Hepatocyte (in vitro differentiated cells): ENCODE measurements at places on chromosomes 13 and 19.

DNA sequence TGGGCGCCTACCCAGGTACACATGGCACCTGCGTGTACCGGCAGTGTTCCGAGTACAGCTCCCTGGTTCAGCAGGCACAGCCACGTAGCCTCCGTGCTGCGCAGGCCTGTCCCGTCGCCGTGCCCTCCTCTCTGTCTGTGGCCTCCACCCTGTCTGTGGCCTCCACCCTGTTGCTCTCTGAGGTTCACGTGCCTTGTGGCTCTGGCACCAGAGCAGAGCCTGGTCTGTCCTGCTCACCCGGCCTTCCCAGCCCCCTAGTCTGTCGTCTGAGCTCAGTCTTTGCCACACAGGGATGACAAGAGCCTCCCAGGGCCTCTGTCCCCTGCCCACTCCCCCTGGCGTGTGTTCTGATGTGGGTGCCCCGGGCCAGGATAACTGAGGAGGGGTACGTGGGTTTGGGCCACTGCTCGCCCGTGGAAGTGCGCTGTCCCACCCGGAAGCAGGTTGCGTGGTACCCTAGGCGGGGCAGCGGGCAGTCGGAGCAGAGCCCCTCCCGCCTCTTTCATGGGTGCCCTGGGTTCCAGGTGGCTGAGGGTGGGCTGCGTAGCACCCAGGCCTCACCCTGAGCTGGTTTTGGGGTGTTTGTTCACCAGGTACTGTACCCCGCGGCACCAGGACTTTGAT, 71.7 kb downstream of the KDM4B start:
- DNase-seq: no peak

- no peak for DNase-seq
These were observed 128.2 kb downstream of the TBC1D4 start for GRCh38 chr13:75353781-75354193.

- DNase-seq: no peak
These were observed 143.2 kb upstream of the ZNF507 start for GRCh38 chr19:32202244-32202643.

DNA sequence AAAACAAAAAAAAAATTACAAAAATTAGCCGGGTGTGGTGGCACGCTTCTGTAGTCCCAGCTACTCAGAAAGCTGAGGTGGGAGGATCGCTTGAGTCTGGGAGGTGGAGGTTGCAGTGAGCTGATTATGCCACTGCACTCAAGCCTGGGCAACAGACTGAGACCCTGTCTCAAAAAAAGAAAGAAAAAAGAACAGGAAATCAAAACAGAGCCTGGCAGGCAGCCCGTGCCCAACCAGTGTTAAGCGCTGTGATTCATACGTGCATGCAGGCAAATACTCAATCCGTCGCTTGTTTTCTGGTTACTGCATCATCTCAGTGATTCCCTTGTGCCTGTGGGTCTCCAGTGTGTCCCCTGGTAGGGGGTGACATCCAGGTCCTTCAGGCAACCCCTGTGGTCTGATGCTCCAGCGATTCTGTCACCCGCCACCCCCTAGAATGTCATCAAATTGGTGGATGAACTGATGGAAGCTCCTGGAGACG, 18.1 kb downstream of the DDX39A start:
- no peak for DNase-seq

DNA sequence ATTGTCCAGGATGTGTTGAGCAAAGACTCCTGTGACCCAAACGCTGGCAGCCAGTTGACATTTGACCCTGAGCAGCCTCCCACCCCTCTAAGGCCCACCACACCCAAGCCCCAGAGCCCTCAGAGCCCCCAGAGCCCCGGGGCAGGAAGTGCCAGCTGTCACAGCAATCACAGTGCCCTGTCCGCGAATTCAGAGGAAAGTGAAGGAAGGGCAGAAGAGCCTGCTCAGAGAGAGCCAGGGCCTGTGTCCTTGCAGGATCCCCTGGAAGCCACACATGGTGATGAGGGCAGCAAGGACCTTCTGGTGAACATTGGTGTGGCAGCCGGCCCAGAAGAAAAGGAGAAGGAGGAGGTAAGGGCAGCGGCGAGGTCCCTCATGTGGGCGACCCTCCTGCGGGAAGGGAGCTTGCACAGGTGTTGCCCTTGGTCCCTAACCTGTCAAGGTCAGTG, 63.7 kb downstream of the SPATA13 start:
- no peak for DNase-seq

- no peak for DNase-seq
These were observed 326.7 kb downstream of the SHISA2 start for GRCh38 chr13:25725104-25725503.

GRCh38 chr13:25978961-25979360, 72.9 kb downstream of the SHISA2 start:
- no peak for DNase-seq
